ENCODE measurements at places on chromosomes 1 and 21.

DNA sequence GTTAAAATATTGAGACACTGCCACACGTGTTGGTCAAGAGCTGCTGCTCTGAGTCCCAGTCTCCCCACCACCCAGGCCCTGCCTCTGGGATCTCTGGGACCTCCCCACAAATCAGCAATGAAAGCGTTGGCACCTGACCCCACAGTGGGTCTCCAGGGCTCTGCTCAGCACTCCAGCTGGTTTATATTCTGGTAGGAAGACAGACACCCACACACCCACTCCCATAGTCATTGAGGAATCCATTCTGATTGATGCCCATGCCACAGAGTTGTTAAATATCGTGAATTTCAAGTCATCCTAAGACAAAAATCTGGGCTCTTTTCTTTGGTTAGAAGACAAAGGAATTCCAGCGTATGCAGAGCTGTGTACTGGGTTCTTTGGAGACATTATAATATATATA, 91.6 kb downstream of the KIF26B start:
- DNase-seq: no peak

DNA sequence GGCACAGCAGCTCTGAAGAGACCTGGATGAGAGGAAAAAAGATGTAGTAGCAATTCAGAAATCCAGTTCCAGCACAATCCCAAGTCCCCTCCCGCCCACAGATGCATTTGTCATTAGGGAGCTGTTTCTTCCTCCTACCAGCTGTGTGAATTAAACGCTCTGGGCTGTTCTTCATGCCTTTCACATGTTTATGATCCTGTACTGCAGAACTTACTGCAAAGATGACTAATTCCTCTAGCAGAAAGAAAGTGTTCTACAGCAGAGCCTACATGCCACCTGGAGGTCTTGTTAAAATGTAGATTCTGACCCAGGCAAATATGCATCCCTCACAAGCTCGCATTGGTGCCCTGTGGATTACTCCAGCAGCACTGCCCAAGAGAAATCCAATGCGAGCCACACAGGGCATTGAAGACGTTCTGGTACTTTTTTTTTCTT, 6.5 kb downstream of the ENO1 start:
- DNase-seq: no peak

GRCh38 chr1:56418151-56418631, 161.2 kb downstream of the PLPP3 start:
- no peak for DNase-seq

- DNase-seq: no peak
Measured at GRCh38 chr1:1942753-1943656, 23.9 kb upstream of the TMEM52 start.

GRCh38 chr1:225554216-225554812, 98.6 kb downstream of the ENAH start:
- peak; percentile 16 for DNase-seq

GRCh38 chr1:212582808-212583615, 25.5 kb upstream of the ATF3 start:
- no peak for DNase-seq

DNA sequence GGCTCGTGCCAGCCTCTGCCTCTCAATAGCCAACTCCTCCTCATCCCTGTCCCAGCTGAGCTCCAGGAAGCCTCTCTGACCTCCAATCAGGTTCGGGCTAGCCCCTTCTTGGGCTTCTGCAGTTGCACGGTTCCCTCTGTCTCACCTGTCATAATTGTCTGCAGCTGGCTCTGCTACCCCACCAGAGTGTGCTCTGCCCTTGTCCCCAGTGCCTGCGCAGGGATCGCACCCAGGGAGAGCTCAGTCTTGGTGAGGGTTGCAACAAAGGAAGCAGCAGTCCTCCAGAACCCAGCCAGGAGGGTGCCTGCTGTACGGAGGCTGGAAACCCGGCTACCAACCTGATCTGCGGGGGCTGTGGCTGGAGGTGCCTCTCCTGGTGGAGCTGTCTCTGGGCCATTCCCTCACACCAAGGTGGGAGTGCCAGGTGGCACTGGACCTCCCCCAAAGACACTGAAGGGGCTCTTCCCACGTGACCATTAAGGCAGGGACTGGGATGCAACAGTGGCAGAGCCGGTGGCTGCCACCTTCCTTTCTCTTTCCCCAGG, 63.5 kb upstream of the DMRTB1 start:
- DNase-seq: no peak

- no peak for DNase-seq
Measured at GRCh38 chr1:172118618-172119017, 277.3 kb downstream of the DNM3 start.

DNA sequence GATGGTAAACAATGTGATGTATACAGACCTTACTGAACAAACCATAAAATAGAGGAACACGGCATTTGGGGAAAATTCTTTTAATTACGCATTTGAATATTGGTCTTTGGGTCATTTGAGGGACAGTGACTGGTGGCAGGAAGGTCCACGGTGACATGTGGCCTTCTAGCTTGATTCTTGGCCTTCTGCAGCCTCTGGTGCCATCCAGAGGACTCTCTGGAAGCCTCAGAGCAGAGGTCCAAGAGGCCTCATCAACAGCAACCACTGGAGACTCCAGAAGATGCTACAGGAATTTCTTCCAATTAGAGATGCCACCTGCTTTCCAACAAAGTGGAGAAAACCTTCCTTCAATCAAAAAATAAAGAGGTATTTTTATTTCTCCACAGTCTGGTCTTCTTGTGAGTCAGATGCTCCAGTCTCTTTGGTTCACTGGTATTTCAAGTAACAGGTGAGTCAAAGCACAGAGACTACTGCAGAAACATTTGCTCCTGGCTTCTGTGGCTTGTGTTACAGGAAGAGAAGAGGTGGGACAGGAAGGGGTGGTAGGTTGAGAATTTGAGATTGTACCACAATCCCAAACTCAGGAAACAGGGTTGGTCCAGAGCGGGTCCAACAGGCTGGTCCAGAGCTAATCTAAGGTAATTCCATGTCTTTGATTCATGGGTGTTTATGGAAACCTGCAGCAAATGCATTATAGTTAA, 2.7 kb upstream of the F5 start:
- DNase-seq: no peak

DNA sequence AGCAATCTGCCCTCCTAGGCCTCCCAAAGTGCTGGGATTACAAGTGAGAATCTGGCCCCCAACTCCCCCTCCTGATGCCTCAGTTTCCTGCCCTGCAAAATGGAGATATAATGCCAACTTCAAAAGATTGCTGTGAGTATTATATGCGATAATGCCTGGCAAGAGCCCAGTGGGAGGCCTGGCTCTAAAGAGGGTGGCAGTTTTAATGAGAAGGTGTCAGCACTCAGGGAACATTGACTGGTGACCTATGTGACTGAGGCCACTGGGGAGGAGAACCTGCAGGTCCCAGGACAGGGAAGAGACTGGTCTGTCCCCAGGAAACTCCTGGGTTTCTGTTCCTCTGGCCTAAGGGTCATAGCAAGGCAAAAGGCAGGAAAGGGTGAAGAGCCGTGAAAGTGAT, 11.0 kb downstream of the HSPG2 start:
- no peak for DNase-seq

GRCh38 chr1:56194701-56195300, 384.6 kb downstream of the PLPP3 start:
- DNase-seq: no peak

GRCh38 chr1:85496941-85497582, 32.1 kb upstream of the DDAH1 start:
- peak; percentile 14 for DNase-seq

- DNase-seq: no peak
Measured at GRCh38 chr1:150999051-150999674, 7.5 kb downstream of the MINDY1 start.

DNA sequence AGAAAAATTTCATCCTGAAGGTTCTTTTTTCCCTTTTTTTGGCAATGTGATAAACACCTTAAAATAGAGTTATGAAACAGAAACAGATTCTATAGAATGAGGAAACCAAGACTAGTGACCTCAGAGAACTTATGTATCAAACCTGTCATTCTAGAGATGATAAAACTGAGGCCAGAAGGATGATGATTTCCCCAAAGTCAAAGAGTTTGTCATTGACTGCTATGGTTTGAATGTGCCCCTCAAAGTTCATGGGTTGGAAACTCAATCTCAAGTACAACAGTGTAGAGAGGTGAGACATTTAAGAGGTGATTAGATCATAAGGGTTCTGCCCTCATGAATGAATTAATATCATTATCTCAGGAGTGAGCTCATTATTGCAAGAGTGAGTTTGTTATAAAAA, 13.7 kb upstream of the BEND5 start:
- no peak for DNase-seq

- DNase-seq: no peak
Measured at GRCh38 chr1:6484826-6485167, 6.7 kb downstream of the PLEKHG5 start.

- DNase-seq: no peak
Measured at GRCh38 chr1:243507672-243508302, 251.9 kb downstream of the SDCCAG8 start.

DNA sequence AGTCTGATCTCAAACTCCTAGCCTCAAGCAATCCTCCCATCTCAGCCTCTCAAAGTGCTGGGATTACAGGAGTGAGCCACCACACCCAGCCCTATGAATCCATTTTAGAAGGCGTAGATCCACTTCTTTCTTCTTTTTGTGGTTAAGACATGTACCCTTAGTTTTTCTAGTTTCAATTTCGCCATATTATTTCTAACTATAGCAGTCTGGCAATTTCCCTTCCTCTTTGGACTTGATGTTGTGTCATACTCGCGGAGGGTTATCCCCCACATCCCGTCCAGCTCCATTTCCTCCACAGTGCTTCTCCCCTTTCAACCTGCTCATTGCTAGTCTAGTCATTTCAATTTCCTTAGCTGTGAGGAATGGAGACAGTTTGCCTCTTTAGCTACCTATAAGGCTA, 5.2 kb upstream of the LRRC8D start:
- DNase-seq: no peak
